ENCODE measurements at places on chromosomes 13 and 19.

DNA sequence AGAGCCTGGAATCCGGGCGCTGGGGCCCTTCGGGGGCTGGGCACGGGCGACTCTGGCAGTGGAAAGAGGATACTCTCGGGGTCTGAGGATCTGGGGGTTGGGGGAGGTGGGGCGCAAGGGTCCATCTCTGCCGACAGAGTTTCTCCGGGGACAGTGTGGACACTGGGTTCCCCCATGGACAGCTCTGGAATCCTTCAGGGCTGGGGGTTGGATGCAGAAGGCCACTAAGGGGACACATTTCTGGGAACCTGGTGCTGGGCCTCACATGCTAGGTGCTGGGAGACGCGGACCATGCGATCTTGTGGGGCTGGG lies 2.3 kb downstream of the TGFBR3L start:
- no peak for DNase-seq

DNA sequence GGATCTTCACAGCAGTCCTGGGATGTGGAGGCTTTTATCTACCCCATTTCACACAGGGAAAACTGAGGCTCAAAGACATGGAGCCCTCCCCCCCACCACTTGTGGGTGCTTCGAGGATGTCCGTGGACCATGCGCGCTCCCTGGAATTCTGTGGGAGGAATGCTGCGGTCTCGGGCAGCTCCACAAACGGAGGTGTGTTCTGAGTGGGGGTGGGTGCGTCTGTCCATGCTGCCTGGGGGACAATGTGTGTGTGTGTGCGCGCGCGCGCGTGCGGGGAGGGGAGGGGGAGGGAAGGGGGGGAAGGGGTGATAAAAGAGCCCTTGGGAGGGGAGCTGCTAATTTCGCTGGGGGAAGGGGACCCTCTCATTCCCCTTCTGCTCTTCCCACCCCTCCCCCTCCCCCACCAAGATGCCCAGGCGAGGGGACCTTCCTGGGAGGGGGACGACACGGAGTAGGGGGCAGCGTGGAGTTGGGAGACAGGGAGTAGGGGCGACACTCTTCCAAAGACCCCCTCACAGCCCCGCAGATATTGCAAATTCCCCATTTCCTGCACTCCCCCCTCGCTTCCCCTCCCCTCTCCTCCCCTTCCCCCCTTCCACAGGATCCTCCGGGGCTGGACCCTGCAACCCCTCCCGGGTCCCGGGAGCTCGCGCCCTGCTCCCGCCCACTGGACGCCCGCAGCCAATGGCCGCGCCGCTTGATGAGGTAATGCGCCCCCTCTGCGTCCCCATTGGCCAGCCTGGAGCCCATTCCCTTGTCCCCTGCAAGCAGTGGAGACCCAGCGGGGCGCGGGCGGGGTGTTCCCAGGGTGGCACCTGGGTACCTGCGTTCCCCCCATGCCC lies 18.9 kb upstream of the ZNRF4 start:
- no peak for DNase-seq

GRCh38 chr13:111876506-111876905 lies 190.4 kb upstream of the SOX1 start:
- no peak for DNase-seq

DNA sequence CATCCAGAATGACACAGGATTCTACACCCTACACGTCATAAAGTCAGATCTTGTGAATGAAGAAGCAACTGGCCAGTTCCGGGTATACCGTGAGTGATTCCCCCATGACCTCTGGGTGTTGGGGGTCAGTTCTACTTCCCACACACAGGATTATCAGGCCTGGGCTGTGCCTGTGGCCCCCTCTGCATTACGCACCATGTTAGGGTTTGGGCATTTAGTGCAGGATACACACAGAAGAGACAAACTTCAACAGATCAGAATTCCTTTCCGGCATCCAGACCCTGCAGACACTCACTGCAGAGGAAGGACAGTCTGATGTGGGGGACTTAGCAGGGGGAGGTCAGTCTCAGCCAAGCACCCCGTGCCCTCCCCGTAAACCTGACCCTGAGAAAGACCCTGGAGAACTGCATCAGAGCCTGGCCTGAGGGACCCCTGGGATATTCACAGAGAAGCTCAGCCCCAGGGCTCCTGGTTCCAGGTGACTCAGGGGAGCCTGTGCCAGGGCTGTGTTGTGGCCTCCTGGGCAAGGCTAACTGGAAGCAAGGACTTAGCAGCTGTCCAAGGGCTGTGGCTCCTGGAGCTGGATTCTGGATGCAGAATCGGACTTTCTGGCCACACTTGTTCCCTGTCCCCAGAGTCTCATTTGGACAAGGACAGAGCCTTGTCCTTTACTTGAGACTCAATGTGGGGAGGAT lies 1.7 kb downstream of the CEACAM5 start:
- DNase-seq = no peak

DNA sequence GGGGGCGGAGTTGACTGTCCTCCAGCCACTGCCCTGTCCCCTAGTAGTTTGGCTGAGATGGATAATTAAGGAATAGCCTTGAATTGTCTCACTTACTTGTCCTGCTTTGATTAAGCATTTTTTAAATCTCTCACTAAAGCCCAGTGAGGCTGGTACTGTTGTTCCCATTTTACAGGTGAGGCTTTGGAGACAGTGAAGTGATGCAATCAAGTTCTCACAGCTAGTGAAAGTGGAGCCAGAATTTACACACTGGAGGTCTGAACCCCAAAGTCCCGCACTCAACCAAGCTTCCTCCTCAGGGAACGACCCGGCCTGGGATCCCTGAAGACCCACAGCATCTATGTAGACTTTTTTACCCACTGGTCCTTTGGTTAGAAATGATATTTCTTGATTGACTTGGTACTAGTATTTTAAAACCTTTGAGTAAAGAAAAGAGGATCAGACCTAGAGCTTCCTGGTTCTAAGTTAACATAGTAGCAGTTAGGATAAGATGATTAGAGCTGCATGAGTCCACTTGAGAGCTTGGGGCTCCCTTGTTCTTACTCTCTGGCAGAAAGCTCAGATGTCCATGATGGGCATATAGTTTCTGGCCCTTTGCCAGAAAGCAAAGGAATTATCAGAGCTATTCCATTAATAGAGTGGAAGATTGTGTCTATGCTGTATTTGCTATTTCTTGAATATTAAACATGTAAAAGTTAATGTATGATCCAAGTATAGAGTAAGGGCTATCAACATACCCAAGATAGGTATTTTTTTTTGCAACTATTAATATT lies 154.3 kb downstream of the LMO7 start:
- no peak for DNase-seq

- no peak for DNase-seq
Measured at GRCh38 chr13:97008643-97009042, 14.4 kb upstream of the OXGR1 start.

- DNase-seq = no peak
Measured at GRCh38 chr19:55165952-55166529, 372 bp downstream of the DNAAF3 start.

GRCh38 chr13:91203430-91203829 lies 144.1 kb upstream of the MIR17HG start:
- no peak for DNase-seq

- DNase-seq = no peak
Measured at GRCh38 chr19:1240925-1241324, 626 bp upstream of the ATP5F1D start.

DNA sequence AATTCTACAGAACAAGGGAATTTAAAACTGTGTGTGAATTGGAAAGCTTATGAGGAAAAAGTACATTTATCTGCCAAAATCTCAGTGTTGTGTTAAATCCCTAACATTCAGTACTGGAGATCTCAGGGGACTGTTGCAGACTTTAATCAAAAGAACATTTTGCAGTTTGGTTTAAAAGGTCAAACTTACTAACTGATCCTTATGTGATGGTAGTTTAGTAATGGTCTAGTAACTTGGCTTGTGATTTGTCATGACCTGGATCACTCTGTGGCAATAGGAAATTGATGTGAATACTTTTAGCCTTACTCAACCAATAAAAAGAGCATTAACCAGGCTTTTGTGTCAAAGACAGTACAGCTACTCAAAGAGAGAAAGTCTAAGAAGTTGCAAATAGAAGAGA lies 862.1 kb upstream of the MIR17HG start:
- no peak for DNase-seq

- DNase-seq = no peak
Measured at GRCh38 chr19:1360818-1361461, 22.8 kb upstream of the NDUFS7 start.

DNA sequence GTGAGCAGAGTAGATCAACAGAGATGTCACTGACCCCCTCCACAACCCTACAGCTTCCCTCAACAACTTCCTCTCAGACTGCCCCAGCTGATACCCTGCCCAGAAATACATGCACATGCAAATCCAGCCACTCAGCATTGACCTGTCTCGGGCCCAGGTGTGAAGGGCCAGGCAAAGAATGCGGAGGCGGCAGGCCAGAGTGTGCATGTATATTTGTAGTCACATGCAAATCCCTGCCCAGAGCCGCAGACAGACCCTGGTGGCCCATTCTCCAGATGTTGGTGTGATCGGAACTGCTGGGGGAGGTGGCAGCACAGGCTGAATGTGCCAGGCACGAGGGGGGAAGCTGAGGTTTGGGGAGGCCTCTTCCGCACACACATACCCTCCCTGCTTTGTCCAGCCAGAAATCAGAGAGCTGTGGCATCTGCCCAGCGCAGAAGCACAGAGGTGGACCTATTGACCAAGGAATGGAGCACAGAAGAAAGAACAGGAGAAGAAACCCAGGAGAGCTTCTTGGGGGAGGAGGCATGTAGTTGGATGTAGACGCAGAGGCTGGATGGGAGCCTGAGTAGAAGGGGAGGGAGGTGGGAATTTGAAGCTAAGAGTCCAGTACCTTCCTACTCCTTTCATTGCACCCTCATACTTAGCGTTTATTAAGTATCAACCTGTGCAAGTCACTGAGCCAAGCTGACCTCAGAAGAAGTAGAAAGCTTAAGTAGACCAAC lies 14.4 kb downstream of the MEF2B start:
- DNase-seq = no peak

- DNase-seq = no peak
Measured at GRCh38 chr13:35475212-35475959, 1.1 kb downstream of the MAB21L1 start.
